H1 (cell line): ENCODE measurements at places on chromosomes 5 and 9. TPM values are rescaled to one million over a fixed set of nuclear protein-coding genes. Genes with fewer than 3 reads are reported as not detected.
A peak's percentile ranks its signal among the peaks of the same experiment; 100 is the strongest.

DNA sequence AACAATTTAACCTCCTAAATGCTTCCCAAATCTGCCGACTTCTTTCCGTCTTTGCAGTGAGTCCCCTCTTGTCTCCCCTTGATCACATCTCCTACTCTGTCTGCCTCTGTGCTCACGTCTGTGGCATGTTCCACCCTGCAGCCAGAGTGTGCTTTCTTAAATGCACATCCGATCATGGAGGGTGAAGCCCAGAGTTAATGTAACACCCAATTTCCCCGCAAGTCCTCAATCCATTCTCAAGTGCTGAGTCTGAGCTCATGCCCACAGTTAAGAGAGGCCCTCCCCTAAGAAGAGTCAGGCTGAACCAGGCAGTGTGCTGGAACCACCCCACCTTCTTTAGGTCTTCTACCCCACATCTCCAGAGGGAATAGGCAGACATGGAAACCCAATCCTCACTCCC is 164.8 kb downstream of the EPB41L4A start:
- DNase-seq, result no peak

DNA sequence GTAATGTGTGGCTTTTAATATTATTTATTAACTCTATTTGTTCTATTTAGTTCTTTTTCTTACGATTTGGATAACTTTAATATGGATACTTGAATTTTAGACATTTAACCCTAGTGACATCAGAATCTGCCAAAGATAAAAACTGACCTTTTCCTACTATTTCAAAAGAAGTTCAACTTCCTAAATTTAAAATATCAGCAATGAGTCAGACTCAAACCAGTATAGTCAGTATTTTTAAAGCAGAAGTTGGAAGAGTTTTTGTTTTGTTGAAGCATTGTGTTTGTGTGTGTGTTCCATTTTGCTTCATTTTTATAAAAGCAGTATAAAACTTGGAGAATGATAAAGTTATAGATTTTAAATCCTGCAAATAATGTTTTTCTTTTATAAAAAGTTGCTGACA is 251.8 kb upstream of the RASA1 start:
- no peak for DNase-seq

- no peak for DNase-seq
These were observed 95.4 kb upstream of the MINAR2 start for GRCh38 chr5:129652349-129653056.

GRCh38 chr9:95131023-95131943 is 186.2 kb downstream of the FANCC start:
- DNase-seq, result peak; percentile 78

GRCh38 chr5:34740389-34740806 is 84.3 kb downstream of the RAI14 start:
- no peak for DNase-seq

- DNase-seq, result no peak
These were observed 659.0 kb downstream of the ANXA1 start for GRCh38 chr9:73810585-73811215.

DNA sequence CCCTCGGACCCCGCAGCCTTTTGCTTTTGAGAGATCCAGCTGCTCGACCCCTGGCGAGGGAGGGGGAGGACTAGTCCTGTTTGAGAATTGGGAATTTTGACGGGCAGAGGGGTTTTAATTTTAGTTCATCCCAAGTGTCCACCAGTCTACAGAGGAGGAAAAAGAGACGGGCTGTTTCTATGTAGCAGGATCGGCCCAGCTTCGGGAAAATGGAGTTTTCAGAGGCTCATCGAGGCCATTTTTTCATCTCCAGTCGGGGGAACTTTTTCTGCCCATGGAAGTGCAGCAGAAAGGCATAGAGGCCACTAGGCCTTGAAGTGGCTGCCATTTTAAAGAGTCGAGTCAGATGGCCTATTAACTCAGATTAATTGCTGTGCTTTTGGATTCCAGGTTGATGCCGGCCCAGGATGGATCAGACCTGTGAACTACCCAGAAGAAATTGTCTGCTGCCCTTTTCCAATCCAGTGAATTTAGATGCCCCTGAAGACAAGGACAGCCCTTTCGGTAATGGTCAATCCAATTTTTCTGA is 1.2 kb downstream of the NSD1 start:
- DNase-seq, result no peak

DNA sequence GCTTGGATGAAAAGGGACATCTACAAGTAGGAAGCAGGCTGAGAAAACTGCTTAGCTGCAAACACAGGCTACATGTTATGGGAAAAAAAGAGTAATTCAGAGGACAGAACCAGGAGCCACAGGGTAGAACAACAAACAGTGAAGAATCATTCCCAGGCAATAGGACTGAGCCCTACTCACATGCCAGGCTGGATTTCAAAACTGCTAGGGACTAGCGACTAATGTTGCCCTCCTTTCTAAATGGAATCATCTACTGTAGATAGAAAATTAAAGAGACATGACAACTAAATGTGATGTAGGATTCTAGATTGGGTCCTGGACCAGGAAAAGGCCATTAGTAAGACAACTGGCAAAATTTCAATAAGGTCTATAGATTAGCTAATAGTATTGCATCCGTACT is 15.3 kb downstream of the NRG2 start:
- DNase-seq, result no peak

DNA sequence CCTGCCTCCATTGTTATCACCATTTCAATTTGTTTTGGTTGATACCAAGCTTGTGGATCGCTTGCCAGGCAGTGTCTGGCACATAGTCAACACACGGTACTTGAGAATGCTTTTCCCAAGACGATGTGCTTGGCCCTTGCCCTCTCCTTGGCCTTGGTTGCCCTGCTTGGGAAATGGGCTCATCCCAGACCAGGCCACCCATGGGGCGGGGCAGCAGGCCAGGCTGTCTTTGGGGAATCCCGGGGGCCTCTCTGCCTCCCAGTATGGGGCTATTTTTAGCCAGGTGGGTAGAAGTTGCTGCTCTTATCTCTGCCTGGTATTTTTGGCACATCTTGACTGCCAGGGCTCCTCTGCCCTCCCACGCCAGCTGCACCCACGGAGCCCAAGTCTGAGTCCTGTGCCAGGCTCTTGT is 49.9 kb downstream of the LMX1B start:
- no peak for DNase-seq

GRCh38 chr9:35660966-35661415 is 2.9 kb downstream of the CCDC107 start:
- DNase-seq, result no peak

GRCh38 chr5:15105799-15106393 is 234.3 kb upstream of the ANKH start:
- peak; percentile 67 for DNase-seq

GRCh38 chr5:72555871-72556270 is 48.7 kb upstream of the ZNF366 start:
- DNase-seq, result no peak

DNA sequence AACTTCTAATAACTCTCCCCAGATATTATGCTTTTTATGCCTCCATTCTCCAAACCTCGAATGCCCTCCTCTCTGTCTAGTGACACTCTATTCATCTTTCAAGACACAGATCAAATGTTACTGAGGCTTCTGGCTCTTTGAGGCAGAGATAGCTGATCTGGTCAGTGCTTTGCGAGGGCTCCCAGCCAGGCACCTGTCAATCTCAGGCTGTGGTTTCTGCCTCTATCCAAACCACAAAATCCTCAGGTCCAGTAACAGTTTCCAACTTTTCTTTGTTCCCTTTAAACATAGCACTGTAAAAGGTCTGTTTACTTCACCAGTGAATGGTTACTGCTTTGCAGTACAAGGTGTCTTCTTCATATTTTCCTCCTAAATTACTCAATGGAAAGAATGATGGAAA is 11.5 kb upstream of the STK32A start:
- no peak for DNase-seq

DNA sequence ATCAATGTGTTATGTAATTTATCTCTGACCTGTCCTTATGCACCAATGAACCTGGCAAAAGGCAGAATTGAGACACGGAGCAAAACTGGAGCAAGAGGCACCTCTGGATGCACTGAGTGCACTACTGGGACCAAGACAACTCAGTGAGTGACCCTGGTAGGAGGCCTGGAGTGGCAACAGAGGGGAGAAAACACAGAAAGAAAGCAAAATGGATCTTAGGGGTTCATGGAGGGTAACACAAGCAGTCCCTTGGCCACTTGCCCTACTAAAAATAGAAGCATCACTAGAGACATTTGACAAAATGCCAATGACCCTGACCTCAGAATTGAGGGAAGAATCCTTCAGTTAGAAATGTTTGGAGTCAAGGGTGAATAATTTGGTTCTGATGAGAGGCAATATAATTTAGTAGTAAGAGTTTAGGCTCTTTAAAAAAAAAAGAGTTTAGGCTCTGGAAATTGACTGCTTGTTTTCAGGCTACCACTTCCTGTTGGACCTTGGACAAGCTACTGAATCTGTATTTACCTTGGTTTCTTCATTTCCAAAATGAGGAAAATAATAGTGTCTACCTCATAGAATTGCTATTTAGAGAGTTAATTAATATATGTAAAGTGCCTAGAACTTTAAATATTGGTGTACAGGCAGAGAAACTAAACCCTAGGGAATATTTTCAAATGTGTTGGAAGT is 234.9 kb upstream of the TARS1 start:
- no peak for DNase-seq

- DNase-seq, result no peak
These were observed 218.1 kb downstream of the RAB3C start for GRCh38 chr5:58800861-58801540.

DNA sequence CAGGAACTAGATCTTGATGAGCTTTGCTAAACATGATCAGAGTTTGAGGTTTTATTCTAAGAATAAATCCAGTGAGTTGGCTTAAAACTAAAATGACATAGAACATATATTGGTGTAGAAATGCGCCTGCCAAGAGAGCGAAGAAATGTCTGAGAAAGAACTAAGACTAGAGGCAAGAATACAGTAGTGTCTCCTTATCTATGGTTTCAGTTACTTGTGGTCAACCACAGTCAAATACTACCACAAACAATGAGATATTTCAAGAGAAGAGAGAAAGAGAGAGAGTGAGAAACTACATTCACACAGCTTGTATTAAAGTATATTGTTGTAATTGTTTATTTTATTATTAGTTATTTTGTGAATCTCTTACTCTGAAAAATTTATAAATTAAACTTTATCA is 254.4 kb upstream of the CDH10 start:
- no peak for DNase-seq

GRCh38 chr5:850511-851006 is at the start of gene ZDHHC11:
Gene ZDHHC11, minus strand, starts transcription at chr5:850986. Its CDS starts 384 bp downstream, at chr5:850602.
- DNase-seq, result peak; percentile 46

DNA sequence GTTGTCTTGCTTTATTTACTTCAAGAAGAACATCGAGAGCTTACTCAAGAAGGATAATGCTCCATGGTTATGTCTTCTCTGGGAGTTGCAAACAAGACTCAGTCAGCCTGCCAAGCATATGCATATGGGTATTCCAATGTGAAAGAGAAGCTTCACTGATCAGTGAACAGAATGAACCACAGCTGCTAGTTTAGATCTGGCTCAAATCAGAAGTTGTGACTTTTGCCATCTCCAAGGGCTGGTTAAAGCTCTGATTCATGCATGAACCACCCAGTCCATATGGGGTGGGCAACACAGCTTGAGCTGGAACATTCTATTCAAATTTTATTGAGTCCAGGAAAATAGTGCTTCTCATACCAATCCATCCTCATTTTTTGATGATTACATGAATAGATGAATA is 50.0 kb downstream of the ATPSCKMT start:
- DNase-seq, result no peak

GRCh38 chr9:132114102-132114707 is 34.5 kb upstream of the MED27 start:
- peak; percentile 93 for DNase-seq

DNA sequence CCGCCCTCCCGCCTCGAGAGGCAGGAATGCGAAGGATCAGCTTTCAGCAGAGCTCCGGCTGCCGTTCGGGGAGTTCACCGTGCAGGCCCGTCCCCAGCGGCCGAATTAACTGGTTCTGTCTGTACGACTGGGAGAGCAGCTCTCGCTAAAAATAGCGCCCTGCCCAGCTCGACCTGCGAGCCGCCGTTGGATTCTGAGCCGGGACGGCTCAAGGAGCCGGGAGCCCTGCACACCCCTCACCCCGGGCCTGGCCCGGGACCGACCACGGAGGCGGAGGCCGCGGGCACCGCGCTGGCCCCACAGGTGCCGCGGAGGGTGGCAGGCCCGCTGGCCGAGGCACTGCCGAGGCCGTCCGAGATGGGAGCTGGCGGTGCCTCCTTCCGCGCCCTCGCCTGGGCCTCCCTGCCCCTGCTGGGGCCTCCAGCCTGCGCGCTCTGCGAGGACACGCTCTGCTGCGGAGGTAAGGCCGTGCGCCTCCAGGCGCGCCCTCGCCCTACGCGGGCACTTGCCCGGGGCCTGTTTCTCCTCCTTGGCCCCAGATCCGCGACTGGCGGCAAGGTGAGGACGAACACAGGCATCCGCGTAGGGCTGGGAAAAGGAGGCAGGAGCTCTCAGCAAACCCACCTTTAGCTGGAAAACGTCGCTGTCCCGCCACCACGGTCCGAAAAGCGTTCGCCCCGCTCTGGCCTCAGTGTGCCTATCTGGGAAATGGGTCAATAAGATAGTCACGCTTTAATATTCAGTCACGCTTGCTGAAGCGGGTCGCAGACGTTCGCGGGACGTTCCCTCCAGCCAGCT is 53.1 kb upstream of the DAB2IP start:
- peak; percentile 88 for DNase-seq

- no peak for DNase-seq
These were observed 237.5 kb downstream of the AP3B1 start for GRCh38 chr5:78056901-78057514.

GRCh38 chr9:93261735-93262523 is 78.0 kb downstream of the WNK2 start:
- no peak for DNase-seq

- DNase-seq, result no peak
These were observed 49.9 kb downstream of the ITGA1 start for GRCh38 chr5:52837591-52838001.

DNA sequence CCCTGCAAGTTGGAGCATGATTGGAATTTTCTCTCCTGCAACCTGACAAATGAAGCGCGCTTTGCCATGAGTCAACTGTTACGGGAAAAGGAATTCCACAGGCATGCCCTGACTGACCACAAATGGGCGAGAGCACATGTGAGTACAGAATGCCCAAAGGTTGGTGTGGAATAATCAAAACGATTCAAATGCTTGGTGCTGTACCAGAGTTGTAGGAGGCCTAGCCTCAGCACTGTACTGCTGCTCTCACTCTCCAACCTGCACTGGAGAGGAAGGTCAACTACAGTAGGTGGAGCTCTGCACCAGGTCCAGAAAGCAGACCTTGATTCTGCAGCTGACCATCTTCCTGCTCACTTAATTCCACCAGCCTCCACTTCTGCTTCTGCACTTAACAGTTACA is 406.9 kb upstream of the ACTBL2 start:
- no peak for DNase-seq

- DNase-seq, result peak; percentile 52
These were observed 104.2 kb upstream of the IER5L start for GRCh38 chr9:129282272-129282671.

Gene STC2
- 40.0 and 53.1 TPM in 2 replicates for total RNA-seq

Gene SLC6A3
- total RNA-seq, result 0.46 and 0.48 TPM in 2 replicates

Gene SRP19
- 78.6 and 79.9 TPM in 2 replicates for total RNA-seq

Gene LECT2
- not detected in 2 replicates for total RNA-seq

Gene IL9
- not detected in 2 replicates for total RNA-seq

Gene CDH12
- total RNA-seq, result not detected in 2 replicates

Gene NR5A1
- 0.42 and 0.58 TPM in 2 replicates for total RNA-seq

Gene NIPAL4
- total RNA-seq, result 0.20 and 0.25 TPM in 2 replicates

Gene MSH3
- 20.3 and 22.6 TPM in 2 replicates for total RNA-seq

Gene TUT7
- 19.3 and 21.5 TPM in 2 replicates for total RNA-seq

Gene LAMC3
- total RNA-seq, result 12.3 and 13.2 TPM in 2 replicates
